ENCODE measurements at places on chromosomes 12 and 14. TPM values are rescaled to one million over a fixed set of nuclear protein-coding genes. Genes with fewer than 3 reads are reported as not detected.

Gene NXPH4
- polyA plus RNA-seq = 1.2 TPM

Gene PZP
- not detected for polyA plus RNA-seq

Gene RTN1
- polyA plus RNA-seq = 0.06 TPM

Gene SCN8A
- 1.1 TPM for polyA plus RNA-seq

Gene RDH12
- polyA plus RNA-seq = 0.26 TPM

Gene TMEM132D
- not detected for polyA plus RNA-seq

Gene DHRS2
- 0.20 TPM for polyA plus RNA-seq

Gene OR4K2
- polyA plus RNA-seq = not detected

Gene ASB2
- polyA plus RNA-seq = 1.7 TPM

Gene TCL1A
- not detected for polyA plus RNA-seq

Gene SIX1
- 0.01 TPM for polyA plus RNA-seq

Gene PTHLH
- 827 TPM for polyA plus RNA-seq

Gene BICD1
- 8.3 TPM for polyA plus RNA-seq

Gene DGKA
- polyA plus RNA-seq = 174 TPM

Gene GALC
- 7.9 TPM for polyA plus RNA-seq

Gene MIPOL1
- polyA plus RNA-seq = 6.1 TPM

Gene CLEC9A
- not detected for polyA plus RNA-seq

Gene IL22
- polyA plus RNA-seq = not detected

Gene SMOC1
- polyA plus RNA-seq = 18.8 TPM

Gene SLC17A8
- polyA plus RNA-seq = not detected

Gene INHBC
- not detected for polyA plus RNA-seq

Gene MSI1
- polyA plus RNA-seq = not detected

Gene SLCO1B1
- not detected for polyA plus RNA-seq

Gene SERPINA10
- not detected for polyA plus RNA-seq

Gene MGST1
- 160 TPM for polyA plus RNA-seq

Gene RND1
- polyA plus RNA-seq = 0.30 TPM

Gene ETFBKMT
- 1.1 TPM for polyA plus RNA-seq

Gene LRTM2
- not detected for polyA plus RNA-seq

Gene RFLNA
- polyA plus RNA-seq = 1.1 TPM

Gene CLEC14A
- not detected for polyA plus RNA-seq

Gene KRT77
- polyA plus RNA-seq = 1.3 TPM

Gene TAS2R30
- polyA plus RNA-seq = 0.03 TPM

Gene KCNJ8
- polyA plus RNA-seq = not detected

Gene TTC9
- 0.50 TPM for polyA plus RNA-seq

Gene IAPP
- not detected for polyA plus RNA-seq

Gene KLRB1
- not detected for polyA plus RNA-seq

Gene TXNRD1
- 65.6 TPM for polyA plus RNA-seq

Gene BDKRB1
- 3.5 TPM for polyA plus RNA-seq

Gene P3H3
- polyA plus RNA-seq = 5.7 TPM

Gene BIN2
- not detected for polyA plus RNA-seq

Gene ADAM21
- polyA plus RNA-seq = 0.77 TPM

All from keratinocyte (primary cell).